AG04449 (cell line): ENCODE measurements at places on chromosomes 11 and 22.

- peak; percentile 17 for DNase-seq
These were observed 76.2 kb downstream of the ARHGAP32 start for GRCh38 chr11:129115652-129116586.

DNA sequence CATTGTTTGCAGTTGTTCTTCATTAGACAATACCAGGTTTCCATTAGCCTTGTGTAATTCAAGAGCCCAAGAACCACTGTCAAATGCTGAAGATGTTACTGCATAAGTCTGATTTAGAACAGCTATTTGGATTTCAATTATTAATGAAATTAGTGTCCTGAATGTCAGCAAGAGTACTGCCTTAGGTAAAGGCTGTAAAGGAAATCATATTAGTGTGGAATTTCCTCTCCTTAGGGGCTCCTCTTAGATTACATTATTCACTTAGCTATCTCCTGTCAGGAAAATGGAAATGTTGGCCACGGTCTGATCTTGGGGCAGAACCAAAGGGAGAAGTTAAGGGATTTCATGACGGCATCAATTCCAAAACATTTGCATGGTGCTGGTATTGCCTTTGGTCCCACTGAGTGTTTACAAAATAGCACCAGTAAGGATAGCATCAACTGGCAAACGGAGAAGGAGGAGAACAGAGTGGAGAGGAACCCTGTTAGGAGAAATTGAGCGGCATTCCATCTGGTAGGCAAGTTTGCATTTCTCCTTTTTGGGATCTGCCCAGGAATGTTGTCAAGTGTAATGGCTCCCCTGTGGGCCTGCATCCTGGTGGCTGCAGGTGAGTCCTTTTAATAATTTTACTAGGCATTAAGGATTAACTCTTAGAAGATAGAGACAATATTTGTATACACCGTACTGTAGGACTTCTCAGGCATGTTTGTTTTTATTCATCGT is at the start of gene HTR3B:
Gene HTR3B, plus strand, starts transcription at position 418 of the 723 bp plus-strand sequence. Its CDS starts 138 bp downstream, at position 556.
- DNase-seq = no peak

DNA sequence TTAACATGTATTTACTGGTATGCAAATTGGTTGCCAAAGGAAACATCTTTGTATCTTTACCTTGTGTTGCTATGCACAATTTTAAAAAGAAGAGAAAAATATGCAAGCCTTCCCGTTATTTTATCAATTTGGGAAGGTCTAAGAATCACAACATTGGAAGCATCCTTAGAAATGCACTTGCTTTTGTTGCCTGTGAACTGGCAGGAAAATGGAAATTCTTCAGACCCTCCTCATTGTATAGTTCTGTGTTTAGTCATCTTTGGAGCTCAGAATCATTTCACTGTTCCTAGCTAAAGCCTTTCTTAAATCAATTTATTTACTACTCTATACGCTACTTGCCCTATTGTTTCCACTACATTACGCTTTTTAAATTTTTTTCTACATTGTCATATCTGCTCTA is 574.5 kb downstream of the DLG2 start:
- no peak for DNase-seq

- DNase-seq = no peak
These were observed 5.4 kb downstream of the SMCO4 start for GRCh38 chr11:93537767-93538261.

GRCh38 chr11:69234740-69235710 is 58.9 kb upstream of the MYEOV start:
- DNase-seq = no peak

DNA sequence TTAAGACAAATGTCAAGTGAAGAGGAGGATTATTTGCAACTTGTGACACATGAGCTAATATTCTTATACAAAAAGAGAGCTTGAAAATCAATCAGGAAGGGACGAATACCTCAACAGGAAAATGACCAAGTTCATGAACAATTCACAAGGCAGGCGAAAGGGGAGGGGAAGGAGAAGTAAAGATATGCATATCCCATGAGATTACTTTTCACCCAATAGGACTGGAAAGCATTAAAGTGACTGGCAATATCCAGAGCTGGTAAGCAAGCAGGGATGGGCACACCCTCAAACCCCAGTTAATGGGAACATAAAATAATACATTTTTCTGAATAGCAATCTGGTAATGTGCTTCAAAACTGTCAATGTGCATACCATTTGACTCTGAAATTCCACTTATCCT is 129.5 kb downstream of the SLC1A2 start:
- DNase-seq = peak; percentile 10

- no peak for DNase-seq
These were observed 21.9 kb upstream of the SCN2B start for GRCh38 chr11:118198370-118198769.

DNA sequence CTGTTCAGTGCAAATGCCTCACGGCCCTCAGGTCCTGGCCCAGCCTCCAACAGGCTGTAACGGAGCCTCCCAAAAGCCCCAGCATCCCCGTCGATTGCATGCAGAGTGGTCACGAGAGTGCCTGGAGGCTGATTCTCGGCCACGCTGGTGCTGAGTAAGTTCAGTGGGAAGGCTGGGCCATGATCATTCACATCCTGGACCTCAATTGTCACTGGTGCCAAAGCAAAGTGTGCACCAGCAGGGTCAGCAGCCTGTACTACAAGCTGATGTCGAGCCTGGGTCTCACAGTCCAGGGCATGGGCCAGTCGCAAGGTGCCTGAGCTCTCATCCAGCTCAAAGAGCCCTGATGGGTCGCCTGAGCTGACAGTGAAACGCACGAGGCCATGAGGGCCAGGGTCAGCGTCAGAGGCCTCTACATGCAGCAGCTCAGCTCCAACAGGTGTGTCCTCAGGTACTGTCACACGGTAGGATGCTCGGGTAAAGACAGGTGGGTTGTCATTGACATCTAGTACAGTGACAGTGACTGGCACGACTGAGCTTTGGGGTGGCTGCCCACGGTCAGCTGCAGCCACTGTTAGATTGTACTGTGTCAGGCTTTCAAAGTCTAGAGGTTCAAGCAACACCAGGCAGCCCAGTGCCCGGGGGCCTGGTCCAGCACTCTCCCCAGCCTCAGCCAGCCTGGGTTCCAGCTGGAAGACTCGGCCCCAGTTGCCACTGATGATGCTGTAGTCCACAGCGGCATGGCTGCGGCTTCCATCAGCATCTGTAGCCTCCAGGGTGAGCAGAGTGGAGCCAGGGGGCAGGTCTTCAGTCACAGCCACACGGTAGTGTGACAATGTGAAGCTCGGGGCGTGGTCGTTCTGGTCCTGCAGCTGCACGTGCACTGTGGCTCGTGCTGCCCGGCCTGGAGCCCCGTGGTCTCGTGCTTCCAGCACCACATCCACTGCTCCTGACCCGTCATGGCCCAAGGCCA is 4.5 kb upstream of the TPP1 start:
- no peak for DNase-seq

GRCh38 chr22:43253839-43254238 is 66.9 kb upstream of the TTLL12 start:
- DNase-seq = no peak

DNA sequence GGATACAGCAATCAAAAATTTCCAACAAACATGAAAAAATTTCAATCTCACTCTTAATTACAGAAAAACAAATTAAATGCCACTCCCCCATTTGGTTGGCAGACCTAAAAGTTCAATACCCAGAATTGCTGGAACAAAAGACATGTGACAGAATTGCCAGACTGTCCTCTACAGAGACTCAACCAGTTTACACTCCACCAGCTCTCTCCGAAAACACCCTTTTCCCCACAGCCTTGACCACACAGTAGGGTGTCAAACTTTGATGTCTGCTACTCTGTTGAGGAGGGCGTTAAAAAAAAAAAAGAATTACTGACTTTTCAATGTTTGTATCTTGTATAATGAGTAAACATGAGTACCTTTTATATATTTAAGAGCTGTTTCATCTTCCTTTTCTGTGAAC is 44.7 kb upstream of the YPEL1 start:
- no peak for DNase-seq

DNA sequence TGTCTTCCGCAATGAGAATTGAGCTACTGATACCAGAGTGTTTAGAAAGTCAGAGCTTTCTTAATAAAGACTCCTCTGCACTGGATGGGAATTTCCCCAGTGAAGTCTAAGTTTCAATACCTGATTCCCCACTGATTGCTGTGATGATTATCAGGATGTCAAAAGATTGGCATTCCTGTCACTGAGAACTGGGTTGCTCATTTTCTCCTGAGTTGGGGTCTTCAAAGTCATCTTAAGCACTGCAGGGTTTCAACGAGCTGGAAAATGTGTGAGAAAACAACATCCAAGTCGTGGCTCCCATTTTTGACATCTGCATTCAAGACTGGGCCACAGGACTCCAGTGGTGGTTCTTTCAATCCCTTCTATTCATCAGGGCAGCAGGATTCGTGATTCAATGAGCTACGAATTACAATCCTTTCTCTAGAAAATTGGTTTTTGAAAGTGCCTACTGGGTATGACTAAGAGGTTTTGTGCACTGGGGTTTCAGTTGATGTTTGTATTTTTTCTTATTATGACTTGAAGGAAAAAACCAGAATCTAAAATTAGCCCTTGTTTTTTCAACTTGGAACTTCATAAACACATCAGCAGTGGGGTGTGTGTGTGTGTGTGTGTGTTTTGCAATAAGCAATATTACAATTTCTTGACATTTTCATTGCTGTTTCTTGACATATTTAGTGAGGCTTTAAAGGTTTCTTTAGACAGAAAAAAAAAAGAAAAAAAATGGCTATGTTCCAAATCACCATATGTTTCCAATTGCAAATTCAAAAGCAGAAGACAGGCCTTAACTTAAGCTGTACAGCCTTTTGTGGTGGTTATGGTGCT is 233.0 kb downstream of the FAM76B start:
- peak; percentile 38 for DNase-seq

GRCh38 chr11:36156817-36157519 is 132.3 kb downstream of the COMMD9 start:
- no peak for DNase-seq

DNA sequence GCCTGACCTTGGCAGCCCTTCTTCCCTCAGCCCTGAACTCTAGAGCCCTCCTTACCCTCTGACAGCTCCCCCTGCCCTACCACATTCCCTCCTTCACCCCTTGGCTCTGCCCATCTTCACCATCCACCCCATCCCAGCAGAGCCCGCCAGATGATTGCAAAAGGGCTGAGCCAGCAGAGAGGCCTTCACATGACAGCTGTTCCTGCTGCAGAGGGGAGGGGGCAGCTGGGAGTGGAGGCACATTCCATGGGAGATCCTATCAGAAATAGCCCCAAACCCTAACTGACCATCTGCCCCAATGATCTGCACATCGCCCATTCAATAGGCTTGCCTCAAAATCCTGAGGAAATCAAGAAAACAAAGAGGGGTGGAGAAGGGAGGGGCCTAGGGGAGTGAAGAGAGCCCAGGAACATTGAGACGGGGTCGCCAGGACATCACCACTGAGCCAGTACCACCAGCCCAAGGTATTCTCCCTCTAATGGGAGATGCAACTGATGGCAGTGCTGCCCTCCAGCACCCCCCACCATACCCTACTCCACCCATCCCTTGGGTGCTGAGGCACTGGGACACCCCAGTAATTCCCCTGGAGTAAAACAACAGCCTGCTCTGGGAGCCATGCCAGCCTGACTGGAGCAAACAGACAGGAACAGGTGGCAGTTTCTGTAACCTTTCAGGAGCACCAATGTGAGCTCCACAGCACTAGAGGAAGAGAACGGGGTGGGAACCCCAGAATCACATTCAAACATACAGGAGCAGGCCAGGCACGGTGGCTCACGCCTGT is 8.0 kb upstream of the AHNAK start:
- no peak for DNase-seq

DNA sequence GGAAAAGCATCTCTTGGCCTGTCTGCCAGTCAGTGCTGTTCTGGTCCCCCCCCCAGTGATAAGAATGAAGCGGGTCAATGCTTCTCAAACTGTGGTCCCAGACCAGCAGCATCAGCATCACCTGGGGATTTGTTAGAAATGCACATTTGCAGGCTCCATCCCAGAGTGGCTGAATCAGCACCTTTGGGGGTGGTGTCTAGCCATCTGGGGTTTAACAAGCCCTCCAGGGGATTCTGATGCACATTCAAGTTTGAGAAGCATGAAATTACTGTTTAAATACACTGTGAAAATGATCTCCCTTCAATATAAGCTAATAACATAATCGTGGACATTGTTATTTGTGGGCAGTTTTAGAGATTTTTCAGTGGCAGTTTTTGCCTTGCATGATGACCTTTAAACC is 133.5 kb downstream of the MYO18B start:
- DNase-seq = no peak

GRCh38 chr22:47787501-47788227 is 1025.2 kb downstream of the TBC1D22A start:
- DNase-seq = no peak

GRCh38 chr11:9838229-9838628 is 174.4 kb downstream of the SWAP70 start:
- DNase-seq = no peak

DNA sequence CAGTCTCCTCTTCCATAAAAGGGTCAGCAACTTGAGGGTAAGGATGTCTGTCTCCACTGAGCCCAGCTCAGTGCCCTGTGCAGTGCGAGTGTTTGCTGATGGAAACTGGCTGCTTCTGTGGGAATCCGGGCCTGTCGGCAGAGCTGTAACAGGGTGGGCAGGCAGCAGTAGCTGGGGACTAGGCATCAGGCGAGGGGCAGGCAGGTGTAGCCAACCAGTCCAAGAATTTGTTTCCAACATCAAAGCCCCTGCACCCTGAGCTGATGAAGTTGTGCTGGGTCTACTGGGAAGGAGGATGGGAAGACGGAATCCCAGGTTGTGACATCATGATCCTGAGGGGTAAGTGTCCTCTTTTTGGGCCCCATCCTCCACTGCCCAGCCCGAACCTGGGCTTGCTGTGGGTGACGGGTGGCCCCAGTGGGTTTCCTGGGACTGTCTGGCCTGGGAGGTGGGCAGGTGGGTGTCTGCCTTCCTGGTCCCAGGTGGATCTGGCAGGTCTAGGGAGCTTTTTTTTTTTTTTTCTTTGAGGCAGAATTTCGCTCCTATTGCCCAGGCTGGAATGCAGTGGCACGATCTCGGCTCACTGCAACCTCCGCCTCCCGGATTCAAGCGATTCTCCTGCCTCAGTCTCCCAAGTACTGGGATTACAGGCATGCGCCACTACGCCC is 11.0 kb downstream of the SLC29A2 start:
- no peak for DNase-seq

GRCh38 chr11:10067629-10068300 is 226.3 kb downstream of the SBF2 start:
- DNase-seq = no peak

DNA sequence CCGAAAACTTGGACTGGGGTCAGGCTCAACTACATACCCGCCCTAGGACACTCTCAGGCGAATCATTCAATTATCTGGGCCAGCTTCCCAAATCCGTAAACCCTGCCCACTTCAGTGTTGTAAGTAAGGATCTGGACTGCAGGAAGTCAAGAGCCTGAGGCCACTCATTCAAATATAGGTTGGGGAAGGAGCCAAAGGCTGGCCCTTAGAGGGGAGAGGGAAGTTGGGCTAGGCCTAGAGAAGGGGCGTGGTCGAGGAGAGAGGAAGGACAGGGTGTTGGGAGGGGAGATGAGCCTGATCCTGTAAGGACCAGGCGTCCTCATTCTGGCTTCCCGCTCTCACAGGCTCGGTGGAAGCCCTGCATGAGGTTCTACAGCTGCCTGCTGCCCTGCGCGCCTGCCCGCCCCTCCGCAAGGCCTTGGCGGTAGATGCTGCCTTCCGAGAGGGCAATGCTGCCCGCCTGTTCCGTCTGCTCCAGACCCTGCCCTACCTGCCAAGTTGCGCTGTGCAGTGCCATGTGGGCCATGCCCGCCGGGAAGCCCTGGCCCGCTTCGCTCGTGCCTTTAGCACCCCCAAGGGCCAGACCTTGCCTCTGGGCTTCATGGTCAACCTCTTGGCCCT is 3.0 kb downstream of the SAC3D1 start:
- DNase-seq = no peak
